ENCODE measurements at places on chromosomes 7 and 10.

- DNase-seq = no peak
These were observed 2.5 kb downstream of the PTER start for GRCh38 chr10:16439295-16439694.

GRCh38 chr10:71383972-71384687 lies 12.6 kb upstream of the CDH23 start:
- DNase-seq = no peak

- no peak for DNase-seq
These were observed 545.9 kb downstream of the REEP3 start for GRCh38 chr10:64067009-64067606.

DNA sequence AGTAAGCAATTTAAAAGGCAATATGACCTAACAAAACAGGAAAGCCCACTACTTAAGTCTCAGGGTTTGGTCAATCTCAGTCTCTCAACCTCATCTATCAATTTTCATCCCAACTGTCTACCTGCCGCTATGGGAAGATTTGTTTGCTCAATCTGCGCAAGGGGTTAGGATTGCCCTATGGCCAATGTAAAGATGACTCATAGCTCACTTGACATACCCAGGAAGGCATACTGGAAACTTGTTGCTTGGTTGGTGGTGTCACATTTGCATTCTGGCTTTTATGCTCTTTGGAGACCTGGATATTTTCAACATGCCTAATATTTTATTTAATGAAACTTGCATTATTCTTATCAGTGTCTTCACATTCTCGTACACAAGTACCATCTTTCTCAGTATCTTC lies 78.1 kb upstream of the TMEM196 start:
- no peak for DNase-seq

GRCh38 chr10:114045136-114046086 lies 1.7 kb downstream of the ADRB1 start:
- DNase-seq = no peak

- no peak for DNase-seq
These were observed 9.7 kb upstream of the RASSF4 start for GRCh38 chr10:44949915-44950314.

DNA sequence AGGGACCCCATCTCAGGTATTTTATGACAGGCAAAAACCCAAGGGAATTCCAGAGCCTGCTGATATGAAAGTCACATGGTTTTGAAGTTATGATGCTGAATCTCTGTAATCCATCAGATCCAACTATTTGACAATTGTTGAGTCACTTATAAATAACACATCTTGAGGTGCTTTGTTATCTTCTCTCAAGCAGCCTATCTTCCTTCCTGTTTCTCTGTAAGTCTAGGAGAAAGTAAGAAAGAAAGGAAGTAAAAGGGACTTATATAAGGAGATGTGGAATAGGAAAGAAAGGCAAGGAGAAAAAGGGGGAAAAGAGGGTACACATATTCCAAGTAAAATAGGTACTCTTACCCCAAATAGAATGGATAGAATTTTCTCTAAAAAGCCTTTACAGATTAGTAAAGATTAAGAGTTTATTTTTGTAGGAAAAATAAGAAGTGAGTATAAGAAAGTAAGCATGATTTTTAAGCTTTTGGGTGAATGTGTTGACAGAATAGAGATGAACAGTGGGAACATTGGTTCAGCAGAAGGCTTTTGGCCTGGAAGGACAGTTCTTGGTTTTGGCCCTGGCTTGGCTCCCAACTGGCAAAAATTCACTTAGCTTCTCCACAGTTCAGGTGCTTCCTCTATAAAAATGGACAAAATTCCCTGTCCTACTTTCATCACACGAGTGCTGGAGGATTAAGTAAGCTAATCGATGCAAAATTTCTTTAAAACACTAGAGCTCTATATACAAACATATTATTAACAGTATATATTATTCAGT lies 39.6 kb upstream of the ANK3 start:
- DNase-seq = no peak

GRCh38 chr10:70297224-70297623 lies 13.4 kb upstream of the NPFFR1 start:
- no peak for DNase-seq

DNA sequence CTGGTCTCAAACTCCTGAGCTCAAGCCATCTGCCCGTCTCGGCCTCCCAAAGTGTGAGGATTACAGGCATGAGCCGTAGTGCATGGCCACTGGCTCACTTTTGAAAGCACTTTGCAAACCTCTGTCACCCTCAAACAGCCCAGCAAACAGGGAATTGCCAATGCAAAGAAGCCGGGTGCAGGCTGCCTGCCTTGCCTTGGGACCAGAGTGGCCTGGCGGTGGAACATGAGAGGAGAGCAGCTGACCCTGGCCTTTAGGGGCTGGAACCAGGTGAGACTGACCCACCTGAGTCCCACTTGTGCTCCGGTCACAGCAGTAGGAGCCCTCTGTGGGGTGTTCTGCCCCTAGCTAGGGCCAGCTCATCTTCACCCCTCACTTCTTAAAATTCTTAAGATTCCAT lies 237.1 kb upstream of the GALNT17 start:
- DNase-seq = no peak

DNA sequence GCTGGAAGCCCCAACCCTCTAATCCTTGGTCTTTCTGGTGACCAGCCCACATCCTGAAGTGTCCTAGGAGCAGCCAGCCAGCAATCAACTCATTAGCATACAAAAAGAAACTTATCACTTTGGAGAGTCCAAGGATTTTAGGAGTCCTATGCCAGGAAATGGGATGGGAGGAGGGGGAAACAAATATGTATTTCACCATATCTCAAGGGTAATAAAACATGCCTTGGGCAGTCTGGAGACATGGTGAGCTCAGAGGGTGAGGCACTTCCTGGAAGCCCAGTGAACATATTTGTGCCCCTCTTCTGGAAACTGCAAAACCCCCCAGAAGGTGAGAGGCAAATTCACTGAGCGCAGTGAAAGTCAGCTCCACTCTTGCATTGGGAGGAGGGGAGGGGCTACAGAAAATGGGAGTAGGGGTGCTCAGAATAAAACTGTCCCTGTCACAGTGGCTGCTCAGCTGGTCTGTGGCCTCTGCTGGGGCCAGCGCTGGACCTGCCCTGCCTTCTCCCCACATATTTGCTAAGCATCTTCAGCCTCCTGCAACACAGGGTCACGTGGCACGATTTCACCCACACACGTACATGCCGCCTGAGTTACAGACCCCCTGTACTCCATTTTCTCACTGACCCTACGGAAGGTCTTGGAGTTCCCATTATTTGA lies 17.7 kb upstream of the ZMIZ1 start:
- no peak for DNase-seq

DNA sequence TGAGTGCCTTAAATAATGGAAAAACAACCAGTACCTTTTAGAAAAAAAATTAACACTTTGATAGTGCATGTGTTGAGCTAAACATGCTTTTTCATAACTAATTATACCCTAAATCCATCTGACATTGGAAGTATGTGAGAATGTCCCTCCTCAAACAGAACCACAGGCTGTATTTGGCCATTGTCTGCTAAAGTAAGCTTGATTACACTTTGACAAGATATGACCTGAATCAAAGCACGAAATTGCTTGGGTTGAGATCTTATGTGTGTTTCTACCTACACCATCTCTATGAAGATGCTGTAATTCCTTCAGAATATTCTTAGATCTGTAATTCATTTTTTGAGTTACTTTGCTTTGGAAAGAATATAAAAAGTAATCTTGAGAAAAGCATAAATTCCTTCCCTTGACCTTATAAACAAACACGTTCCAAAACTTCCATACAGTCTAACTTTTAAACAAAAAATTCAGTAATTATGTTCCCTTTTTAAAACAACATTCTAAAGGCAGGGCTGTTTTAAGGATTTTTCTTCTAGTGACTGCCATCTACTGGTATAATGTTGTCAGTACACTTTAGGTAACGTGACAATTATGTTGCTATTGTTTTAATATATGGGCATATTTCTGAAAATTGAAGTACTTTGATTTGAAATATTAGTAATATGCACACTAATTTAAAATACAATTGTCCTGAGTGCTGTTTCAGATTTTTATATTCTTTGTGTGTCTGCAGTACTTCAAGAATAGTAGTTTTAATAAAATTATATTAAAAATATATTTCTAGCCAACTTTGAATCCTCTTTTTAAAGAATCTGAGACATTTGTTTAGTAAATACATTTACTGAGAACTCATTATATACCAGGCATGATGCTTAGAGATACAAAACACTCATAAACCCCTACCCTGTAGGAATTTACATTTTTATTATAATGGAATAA lies 20.9 kb downstream of the CD36 start:
- no peak for DNase-seq

DNA sequence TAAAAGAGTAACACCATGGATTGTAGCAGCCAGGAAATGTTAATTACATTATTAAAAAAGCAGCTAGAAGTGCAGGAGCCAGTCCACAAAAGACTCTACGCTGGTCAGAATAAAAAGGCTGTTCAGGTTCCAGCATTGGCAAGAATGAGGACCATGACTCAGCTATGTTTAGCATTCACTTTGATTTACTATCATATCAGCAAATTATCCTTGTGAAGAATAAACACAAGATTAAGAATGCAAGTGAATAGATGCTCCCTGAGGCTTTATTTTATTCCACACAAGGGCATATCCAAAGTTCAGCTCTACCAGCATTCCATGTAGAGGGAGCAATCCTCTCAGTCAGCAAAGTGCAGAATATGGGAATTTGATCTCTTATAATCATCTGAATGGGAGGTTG lies 13.6 kb downstream of the DGKB start:
- DNase-seq = no peak

GRCh38 chr10:131453721-131454634 lies 142.5 kb upstream of the TCERG1L start:
- DNase-seq = no peak

GRCh38 chr7:79882922-79883321 lies 251.7 kb upstream of the GNAI1 start:
- no peak for DNase-seq

- DNase-seq = no peak
These were observed 91.9 kb upstream of the GHITM start for GRCh38 chr10:84047258-84048010.

DNA sequence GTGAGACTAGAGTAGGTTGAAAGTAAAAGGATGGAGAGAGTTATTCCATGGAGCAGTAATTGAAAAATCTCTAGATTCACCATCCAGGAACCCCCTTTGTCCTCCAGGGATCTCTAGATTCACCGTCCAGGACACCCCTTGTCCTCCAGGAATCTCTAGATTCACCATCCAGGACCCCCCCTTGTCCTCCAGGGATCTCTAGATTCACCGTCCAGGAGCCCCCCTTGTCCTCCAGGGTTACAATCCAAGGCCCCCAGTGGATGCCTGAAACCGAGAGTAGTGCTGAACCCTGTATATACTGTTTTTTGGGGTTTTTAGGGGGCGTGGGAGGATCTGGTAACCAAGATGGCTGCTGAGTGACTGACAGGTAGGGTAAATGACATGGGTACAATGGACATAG lies 38.3 kb upstream of the PPP2R2D start:
- DNase-seq = no peak

GRCh38 chr10:128318913-128319312 lies 192.7 kb upstream of the MKI67 start:
- DNase-seq = no peak

GRCh38 chr7:143953421-143953820 lies 1.2 kb upstream of the OR2F1 start:
- DNase-seq = no peak

DNA sequence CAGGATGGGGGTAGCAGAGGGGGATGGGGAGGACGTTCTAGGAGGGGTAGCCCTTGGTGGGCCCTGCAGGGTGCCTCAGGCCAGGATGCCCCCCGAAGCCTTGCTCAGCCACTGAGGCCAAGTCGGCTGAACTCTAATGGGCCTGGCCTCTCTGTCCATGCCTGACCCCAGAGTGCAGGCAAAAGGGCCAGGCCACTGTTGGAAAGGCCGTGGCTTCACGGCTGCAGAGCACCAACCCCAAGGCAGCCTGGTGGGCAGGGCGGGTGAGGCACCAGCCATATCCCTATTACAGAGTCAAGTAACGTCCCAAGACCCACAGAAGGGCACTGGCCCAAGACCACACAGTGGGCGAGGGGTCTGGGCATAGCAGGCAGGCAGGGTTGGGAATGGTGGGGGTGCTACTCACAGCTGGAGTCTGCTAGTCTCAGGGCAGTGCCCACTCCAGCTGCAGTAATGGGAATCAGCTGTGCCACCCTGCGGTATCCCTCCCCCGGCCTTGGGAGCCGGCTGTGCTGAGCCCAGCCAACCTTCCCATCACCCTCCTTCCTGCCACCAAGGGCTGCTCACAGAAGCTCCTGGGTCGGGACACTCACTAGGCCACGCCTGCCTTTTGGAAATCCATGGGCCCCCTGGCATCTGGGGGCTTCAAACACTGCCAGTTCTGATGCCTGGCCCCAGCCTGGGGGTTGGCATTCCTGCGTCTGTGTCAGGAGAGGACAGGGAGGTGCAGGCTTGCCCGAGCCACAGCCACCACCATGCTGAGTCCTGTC lies 4.0 kb upstream of the LFNG start:
- no peak for DNase-seq

- DNase-seq = no peak
These were observed 1.8 kb upstream of the GLI3 start for GRCh38 chr7:42238709-42239366.

DNA sequence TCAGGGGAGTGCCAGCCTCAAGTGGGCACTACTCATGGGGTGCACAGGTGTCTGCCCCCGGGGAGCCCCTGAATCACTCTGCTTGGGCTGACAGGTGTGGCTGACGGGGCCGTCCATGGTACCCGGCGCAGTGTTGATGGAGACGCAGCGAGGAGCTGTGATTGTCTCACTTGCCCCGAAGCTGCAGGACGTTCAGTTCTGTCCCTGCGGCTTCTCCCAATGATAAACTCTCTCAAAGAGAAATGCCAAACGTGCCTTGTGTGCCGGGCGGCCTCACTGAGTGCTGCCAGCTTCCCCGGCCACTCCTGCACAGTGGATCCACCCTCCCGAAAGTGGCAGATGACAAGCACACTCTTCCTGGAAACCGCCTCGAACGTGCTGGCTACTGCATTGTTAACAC lies 203.2 kb downstream of the DNAJB6 start:
- no peak for DNase-seq

GRCh38 chr10:46308666-46309450 lies 22.1 kb downstream of the ANTXRL start:
- DNase-seq = no peak

GRCh38 chr10:48548531-48549135 lies 56.2 kb downstream of the ARHGAP22 start:
- no peak for DNase-seq

DNA sequence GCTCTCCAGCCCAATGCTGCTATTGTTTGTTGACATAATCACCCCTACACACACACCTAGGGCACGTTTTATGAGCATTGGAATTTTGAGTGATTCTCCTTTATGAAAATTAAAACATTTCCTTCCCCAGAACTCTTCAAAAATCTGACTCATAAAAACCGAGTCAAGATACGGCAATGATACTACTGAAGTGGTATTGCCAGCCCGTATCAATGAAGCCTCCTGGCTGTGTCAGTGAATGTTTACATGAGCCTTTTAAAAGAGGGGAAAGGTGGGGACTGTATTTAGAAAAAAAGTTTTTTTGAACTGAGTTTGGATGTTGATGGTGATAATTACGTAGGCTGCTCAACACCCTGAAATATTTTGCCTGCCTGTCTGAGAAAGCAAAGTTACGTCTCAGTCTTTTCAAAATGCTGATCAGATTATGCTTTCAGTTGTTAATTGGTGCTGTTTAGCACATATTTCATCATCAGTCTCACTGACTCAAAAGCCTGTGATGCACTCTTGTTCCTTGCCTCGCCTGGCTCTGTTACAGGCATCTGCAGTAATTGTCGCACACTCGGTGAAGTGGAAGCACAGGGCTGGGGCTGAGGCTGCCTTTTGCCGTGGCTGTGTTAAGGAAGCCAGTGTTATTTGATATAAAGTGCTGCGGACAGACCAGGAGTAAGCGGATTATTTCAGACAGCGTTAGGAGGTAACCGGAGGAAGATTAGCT lies 157.4 kb upstream of the TCF7L2 start:
- DNase-seq = no peak

GRCh38 chr10:21989453-21990154 lies 13.9 kb downstream of the DNAJC1 start:
- DNase-seq = no peak
